ENCODE measurements at places on chromosomes 3 and 15.

- no peak for DNase-seq
Observed at GRCh38 chr3:67048067-67048714, 50.1 kb downstream of the KBTBD8 start.

- DNase-seq, result no peak
Observed at GRCh38 chr3:144942093-144942837, 970.6 kb downstream of the DIPK2A start.

- no peak for DNase-seq
Observed at GRCh38 chr15:96692826-96693225, 362.3 kb downstream of the NR2F2 start.

GRCh38 chr15:89971592-89971997, 29.5 kb upstream of the ZNF710 start:
- DNase-seq, result peak; percentile 84

- peak; percentile 66 for DNase-seq
Observed at GRCh38 chr15:67967871-67968431, 86.2 kb upstream of the PIAS1 start.

- DNase-seq, result peak; percentile 70
Observed at GRCh38 chr15:78263907-78264303, 457 bp upstream of the DNAJA4 start.

DNA sequence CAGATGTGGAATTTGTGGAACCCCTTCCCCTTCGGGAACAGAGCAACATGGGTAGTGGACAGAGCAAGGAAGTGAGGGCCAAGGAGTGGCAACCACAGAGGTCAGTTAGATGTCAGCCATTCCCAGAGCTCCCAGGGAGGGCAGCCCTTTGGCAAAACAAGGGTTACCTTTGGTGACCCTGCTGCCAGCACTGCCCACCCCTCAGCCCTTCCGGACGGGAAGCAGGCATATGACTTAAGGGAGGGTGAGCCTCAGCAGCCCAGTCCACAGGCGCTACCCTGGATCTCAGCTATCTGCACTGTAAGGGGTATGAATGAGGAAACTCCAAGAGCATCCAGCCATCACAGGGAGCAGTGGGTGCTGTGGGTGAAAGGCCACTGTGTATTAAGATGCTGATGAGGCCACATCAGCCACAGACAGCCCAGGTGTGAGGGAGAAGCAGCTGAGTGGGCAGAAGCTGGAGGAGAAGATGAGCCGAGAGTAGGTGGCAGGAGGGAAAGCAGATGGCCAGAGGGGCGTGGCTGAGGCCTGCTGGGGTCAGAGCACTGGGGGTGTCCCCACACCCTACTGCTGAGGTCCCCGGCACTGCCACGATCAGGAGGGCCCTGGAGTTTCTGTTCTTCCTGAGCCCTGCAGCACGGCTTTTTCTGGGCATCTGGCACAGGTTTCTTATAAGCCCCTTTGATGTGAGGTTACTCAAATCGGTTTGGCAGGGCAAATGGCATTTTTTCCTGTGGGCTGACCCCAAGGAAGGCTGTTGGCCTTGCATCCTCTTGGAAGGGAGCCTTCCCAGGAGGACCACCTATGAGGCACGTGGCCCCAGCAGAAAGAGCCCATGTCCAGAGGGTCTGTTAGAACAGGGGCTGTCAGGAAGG, 6.2 kb downstream of the PLA2G4D start:
- no peak for DNase-seq

DNA sequence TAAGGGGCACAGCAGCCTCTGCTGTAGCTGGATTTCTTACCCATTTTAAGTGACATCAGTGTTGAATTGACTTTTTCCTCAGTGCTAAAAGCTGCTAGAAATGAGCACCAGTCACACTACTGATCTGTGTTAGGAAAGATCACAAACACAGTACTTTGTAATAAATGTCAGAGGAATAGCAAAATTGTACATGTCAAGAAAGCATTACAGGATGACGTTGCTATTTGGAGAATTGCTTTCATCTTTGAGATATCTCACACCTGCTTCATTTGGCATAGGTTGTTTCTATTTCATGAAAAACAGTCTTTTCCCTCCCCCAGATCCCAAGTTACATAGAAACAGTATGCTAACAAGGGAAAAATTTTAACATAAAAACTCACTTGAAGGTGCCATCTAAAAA, 77.8 kb downstream of the SLC25A26 start:
- DNase-seq, result no peak

GRCh38 chr3:10867384-10867783, 51.4 kb downstream of the SLC6A11 start:
- DNase-seq, result no peak

DNA sequence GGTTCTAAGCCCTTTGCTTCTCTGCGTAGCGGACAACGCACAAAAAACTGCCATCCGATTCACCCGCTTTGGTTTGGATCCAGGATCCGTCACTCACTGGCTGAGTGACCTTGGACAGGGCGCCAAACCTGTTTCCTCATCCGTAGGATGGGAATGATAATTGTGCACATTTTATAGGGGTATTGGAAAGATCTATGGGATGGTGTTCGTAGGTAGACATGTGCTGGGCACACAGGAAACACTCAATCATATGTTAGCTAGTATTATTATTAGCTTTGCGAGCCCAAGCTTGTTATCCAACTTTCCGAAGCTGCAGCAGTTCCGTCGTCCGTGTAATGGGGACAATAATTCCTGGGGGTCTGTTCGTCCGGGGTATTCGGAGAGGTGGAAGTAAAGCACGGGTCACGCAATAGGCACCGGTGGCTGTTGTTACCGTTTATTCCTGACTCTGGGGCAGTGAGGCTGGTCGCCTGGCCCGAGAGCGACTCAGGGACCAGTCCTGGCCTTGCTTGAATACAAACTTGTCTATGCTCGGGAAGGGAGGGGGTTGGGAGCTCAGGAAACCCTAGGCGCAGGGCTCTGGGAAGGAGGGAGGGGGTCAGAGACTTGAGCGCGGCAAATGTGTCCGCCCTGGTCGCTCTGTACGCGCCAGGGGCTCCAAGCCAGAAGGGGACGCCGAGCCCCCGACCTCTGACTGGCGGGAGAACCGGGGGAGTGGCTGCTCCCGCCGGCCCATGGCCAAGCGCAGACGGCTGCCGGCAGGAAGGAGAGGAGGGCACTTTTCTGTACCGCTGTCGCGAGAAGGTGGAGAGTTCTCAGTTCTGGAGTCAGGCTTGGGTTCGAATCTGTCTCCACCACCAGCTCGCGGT, 1.3 kb downstream of the SPSB4 start:
- no peak for DNase-seq

DNA sequence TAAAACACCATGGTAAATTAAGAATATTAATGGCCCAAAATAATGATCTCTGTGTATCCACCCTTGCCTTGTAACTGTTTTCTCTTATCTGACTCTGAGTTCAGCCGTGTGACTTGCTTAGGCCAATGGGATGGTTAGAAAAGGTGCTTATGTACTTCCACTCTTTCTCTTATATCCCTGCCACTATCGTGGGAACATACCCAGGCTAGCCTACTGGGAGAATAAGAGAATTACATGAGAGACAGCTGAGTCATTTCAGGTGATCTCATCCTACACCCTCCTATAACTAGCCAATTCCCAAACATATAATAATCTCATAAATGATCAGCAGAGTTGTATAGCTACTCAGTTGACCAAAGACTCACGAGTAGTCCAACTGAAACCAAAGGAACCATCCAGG, 98.3 kb upstream of the ABI3BP start:
- no peak for DNase-seq

DNA sequence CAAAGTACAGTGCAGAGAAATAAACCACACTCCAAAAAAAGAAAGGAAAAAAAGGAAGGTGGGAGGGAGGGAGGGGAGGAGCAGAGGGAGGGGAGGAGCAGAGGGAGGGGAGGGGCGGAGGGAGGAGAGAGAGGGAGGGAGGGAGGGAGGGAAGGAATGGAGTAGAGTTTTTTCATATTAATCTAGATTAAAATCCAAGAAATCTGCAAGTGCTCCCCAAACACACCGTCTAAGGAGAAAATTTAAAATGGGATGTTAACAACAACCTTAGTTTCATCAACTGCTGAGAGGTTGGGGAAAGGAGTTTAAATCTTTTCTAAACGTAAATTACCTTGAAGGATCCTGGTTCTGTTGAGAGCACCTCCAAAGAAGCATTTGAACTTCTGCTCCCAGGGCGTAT, 6.6 kb downstream of the FSIP1 start:
- DNase-seq, result no peak

DNA sequence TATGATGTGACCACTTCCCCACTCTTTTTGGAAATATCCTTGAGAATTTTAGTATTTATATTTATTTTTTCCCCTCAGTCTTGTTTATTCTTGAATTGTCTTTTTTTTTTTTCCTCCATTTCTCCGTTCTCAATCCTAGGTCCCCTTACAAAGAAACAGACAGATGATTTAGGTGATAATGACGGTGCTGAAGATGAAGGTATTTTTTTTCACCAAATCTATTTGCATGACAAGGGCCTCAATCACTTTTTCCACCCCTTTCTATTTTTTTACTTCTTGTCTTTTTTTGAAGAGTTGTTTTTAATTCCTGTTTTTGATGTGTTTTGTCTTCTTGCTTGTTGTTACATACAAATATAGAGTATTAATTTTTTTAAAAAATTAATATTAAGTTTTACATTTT, 402.6 kb downstream of the NLGN1 start:
- no peak for DNase-seq

GRCh38 chr15:40150163-40150925, 10.5 kb upstream of the BUB1B start:
- no peak for DNase-seq

- DNase-seq, result no peak
Observed at GRCh38 chr3:21170964-21171363, 580.0 kb downstream of the ZNF385D start.

DNA sequence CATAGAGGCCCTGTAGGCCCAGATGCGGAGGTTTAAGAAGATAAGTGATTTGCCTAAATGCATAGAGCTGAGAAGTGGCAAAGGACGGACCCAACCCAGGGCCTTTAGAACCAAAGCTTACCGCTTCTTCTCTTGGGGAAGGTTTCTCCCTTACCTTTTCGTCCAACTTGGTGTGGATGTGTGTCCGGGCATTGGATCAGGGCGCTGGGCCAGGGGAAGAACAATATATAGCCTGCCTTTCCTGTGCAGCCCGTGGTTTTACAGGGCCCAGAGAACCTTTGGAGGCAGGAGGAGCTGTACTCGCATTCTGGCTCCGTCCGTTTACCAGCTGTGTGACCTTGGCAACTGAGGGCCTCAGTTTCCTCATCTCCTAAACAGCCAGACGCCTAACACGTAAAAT, 686 bp upstream of the P3H2 start:
- no peak for DNase-seq

DNA sequence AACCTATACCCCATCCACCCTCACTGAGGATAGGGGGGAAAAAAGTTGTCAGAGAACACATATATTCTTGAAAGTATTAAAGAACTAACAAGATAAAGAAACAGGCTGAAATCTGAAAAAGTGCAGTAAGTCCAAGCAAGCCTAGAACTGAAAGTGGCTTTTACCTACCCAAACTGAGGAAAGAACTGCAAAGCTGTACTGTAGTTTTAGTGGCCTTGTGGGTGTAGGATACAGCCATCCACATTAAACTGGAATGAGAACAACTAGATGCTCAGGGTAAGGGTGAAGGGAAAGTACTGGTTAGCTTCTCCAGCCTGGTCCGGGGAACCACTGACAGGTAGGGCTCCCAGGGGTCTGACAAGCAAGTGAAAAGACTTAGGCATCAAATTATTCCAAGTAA, 10.1 kb downstream of the UBP1 start:
- no peak for DNase-seq

GRCh38 chr15:67801926-67802914, 23.1 kb upstream of the SKOR1 start:
- no peak for DNase-seq

GRCh38 chr3:4852780-4853748, 126.2 kb upstream of the BHLHE40 start:
- no peak for DNase-seq

- DNase-seq, result no peak
Observed at GRCh38 chr15:51030649-51031316, 63.9 kb downstream of the TNFAIP8L3 start.

GRCh38 chr3:147940405-147941193, 531.4 kb downstream of the ZIC1 start:
- no peak for DNase-seq

DNA sequence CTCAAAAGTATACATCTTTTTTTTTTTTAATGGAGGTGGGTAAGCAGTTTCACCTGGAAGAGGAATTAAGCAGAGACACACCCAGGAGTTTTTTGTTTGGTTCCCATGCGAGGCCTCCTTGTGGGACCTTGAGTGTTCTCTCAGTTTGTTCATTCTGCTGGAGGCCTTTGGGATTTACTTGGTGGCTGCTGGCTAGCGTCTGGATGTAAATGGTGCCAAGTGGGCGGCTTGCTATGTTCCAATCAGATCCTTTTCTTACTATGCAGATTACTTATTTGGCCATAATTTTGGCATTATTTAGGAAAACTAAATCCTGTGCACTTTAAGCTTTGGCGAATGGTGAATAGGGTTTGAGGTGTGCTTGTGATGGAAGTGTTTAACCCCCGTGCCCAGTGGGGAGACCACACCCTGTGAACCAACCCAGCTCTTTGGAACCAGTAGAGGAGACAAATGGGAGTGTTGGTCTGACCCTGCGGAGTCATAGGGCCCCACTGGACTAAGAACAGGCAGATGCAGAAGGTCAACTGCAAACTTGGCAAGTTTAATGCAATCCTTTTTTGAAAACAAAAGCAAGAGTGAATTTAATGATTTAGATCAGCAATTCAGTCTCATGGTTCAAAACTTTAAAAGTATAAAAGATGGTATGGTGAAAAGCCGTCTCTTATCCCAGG, 79.4 kb downstream of the EBLN2 start:
- DNase-seq, result no peak

GRCh38 chr3:129855170-129855831, 38.2 kb downstream of the TMCC1 start:
- no peak for DNase-seq

DNA sequence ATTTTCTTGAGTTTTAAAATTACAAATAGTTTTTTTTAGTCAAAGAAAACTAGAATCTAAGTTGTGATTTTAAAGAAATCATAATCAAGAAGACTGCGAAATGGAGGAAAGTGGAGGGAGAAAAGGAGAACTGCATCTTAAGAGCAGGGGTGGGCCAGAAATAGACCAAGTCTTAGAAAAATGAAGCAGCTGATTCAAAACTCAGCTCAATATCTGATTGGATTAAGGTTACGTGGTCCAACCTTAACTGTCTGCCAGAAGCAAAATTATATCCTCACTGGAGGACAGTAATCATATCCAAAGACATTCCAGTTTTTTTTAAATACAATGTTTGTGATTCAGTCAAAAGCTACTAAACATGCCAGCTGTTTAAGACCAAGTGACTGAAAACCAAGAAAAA, 41.4 kb downstream of the CHSY1 start:
- DNase-seq, result no peak

GRCh38 chr3:66456711-66457173, 44.1 kb downstream of the LRIG1 start:
- no peak for DNase-seq

- DNase-seq, result no peak
Observed at GRCh38 chr3:135991621-135992020, 26.1 kb downstream of the PPP2R3A start.

DNA sequence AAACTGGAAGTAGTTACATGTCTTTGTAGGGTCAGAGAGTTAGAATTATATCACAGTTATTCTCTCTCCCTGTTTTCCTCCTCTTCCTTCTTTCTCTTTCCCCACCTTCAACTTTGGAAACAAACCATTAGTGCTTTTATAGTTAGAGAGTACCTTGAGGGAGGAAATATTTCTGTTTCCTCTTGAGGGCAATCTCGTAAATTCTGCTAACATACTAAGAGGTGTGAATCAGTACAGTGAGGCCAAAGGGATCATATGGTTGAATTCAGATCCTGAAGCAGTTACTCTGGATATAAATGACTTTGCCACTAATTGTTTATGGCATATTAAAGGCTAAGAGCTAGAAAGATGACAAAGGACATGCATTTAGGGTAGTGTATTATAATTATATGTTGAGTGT, 60.3 kb upstream of the CCNL1 start:
- no peak for DNase-seq

GRCh38 chr3:136678981-136679380, 73.2 kb downstream of the STAG1 start:
- DNase-seq, result no peak
